Ascending aorta (tissue), 2 donors: ENCODE measurements at places on chromosomes 13 and 19. TPM values are rescaled to one million over a fixed set of nuclear protein-coding genes. Genes with fewer than 3 reads are reported as not detected.

Gene SLC6A16
- 0.85 TPM for total RNA-seq

Gene CYP2S1
- not detected for total RNA-seq

Gene ZNF850
- 5.1 TPM for total RNA-seq

DNA sequence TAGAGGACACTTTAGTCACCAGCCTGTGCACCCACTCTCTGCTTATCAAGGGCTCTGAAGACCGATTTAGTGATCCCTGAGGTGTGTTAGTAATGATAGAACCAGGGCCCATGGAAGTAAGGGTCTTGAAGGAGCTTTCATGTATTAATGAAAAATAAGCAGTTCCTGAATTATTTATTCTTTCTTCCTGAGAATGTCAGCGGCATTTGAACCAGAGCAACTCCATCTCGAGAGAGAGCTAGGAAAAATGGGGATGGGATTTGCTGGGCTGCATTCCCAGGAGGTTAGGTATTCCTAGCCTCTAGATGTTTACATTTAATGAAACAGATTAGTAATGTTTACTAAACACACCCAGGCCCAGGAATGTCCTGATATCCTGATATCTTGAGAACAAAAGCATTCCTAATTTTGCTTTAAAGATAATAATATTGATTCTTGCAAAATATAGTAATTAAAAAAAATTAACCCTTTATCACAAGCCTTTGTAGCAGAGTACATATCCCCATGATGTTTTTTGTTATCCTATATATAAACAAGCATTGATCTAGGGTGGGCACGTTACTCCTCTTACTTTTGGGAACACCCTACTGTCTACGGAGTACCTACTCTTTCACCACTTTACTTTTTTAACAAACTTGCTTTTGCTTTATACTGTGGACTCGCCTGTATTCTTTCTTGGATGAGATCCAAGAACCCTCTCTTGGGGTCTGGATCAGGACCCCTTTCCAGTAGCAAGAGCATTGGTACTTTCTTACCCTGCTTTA is 63.1 kb downstream of the COG3 start:
- H3K4me3 ChIP-seq: no peak overlapping the region
- H3K27ac ChIP-seq: no peak overlapping the region
- no peaks in the 10 kb centered on the region for H3K27me3 ChIP-seq
- DNase-seq: no peak
- H3K4me1 ChIP-seq: no peaks in the 10 kb centered on the region
- peaks cover 27% of the 10 kb centered on the region for H3K36me3 ChIP-seq

DNA sequence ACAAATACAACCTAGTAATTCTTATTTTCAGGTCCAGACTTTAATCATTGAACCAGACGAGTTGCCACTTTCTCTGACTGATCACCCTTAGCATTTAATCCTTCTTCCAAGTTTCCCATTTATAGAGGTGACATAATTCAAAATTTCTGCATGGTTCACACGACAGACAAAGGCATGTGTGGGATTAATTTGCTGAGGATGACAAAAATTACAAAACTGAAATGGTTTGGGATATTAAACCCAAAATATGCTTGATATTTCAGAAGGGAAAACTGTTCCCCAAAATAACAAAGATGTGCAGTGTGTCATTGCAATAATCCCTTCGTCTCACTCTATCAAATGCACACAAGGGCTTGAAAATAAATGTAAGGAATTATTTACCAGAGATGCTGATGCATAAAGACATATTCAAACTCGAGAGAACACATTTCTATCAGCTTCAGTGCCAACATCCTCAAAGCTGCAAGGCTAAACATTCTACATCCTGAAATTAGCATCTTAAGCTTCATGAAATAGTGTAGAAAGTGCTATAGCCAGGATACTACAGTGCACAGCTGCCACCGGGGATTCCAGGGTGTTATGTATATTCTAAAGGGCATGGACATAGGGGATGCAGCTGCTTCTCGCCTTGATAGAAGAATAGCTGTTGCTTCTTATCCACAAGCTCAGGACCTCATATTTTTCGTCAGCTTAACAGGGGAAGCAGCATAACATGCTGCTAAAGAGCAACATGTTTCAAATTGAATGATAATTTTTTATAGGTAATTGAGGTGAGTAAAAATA is 198.7 kb upstream of the SLITRK1 start:
- no peak overlapping the region for H3K27ac ChIP-seq
- no peak for DNase-seq
- H3K27me3 ChIP-seq: no peaks in the 10 kb centered on the region
- H3K4me3 ChIP-seq: no peak overlapping the region
- no peaks in the 10 kb centered on the region for H3K36me3 ChIP-seq

DNA sequence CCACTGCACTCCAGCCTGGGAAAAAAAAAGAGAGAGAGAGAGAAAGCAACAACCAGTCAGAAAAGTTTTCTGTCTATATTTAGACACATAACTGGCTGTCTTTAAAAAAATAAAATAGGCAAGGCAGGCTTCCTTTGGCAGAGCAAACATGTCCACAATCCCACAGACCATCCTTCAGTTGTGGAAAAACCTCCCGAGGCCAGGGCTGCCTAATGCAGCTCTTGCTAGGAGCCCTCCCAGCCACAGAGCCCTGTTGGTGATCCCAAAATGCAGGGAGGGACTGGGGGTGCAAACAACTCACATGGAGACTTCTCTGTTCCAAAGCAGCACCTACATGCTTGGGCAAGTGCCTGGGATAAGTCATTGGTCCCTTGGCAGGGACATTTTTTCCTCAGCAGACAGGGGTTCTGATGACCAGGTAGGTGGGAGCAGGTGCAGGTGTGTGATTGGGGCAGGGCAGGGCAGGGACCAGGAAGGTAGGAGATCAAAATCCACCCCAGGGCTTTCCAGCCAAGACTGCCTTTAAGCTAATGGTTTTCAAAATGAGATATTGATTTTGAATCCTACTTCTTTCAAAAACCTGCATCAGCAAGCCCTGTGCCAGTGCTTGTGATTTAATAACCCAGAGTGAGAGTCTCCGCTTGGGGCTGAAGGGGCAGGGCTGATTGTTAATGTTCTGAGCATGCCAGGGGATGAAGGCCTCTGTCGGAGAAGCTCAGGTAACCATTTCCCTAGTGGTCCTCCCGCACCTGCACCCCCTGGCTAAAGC is 178.5 kb downstream of the USP12 start:
- no peak overlapping the region for H3K4me3 ChIP-seq
- peak; percentile 39 for DNase-seq
- no peak overlapping the region for H3K27ac ChIP-seq
- no peaks in the 10 kb centered on the region for H3K4me1 ChIP-seq

- H3K4me3 ChIP-seq: no peak overlapping the region
- H3K27me3 ChIP-seq: no peaks in the 10 kb centered on the region
- H3K4me1 ChIP-seq: no peaks in the 10 kb centered on the region
Observed at GRCh38 chr13:42393573-42394360, 121.8 kb downstream of the AKAP11 start.

- no peaks in the 10 kb centered on the region for H3K4me1 ChIP-seq
- H3K27ac ChIP-seq: no peak overlapping the region
- no peaks in the 10 kb centered on the region for H3K27me3 ChIP-seq
- no peak overlapping the region for H3K4me3 ChIP-seq
Observed at GRCh38 chr13:84896128-84896527, 903.1 kb downstream of the SLITRK6 start.

- H3K36me3 ChIP-seq: no peaks in the 10 kb centered on the region
- no peaks in the 10 kb centered on the region for H3K27me3 ChIP-seq
- no peak within 1 kb of the TSS for H3K4me3 ChIP-seq
- H3K27ac ChIP-seq: no peak within 1 kb of the TSS
- peaks cover 2% of the 10 kb centered on the region for H3K4me1 ChIP-seq
- DNase-seq: no peak
Observed at GRCh38 chr19:55208880-55209692, at the start of gene PTPRH. TSS of gene PTPRH (minus strand) at chr19:55209501. CDS start at chr19:55209433, 68 bp downstream.
